ENCODE measurements at places on chromosomes 6 and 20.

- DNase-seq: no peak
Observed at GRCh38 chr20:49682278-49682677, 31.4 kb downstream of the B4GALT5 start.

DNA sequence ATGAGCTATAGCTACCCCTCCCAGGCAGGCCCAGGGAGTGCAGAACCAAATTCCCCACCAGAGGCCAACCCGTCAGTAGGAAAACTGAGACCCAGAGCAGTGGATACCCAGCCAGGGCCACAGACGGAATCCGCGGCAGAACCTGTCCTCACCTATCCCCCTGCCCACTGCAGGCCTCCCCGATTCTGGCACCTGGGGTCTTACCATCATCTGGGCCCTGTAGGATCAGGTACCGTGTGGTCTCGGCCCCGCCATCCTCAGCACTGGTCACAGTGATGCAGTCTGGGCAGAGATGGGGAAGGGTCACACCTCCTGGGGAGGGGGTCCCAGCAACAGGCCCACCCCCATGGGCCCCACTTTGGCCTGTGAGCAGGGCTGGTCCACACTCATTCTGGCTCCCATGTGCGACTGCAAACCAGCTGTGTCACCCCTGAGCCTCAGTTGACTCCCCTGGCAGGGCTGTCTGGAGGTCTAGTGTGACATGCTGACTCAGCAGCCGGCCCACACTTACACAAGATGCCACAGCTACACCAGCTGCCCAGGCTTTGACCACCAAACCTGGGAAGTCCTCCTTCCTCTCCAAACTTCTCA lies 3.8 kb downstream of the ZNF335 start:
- DNase-seq: no peak

DNA sequence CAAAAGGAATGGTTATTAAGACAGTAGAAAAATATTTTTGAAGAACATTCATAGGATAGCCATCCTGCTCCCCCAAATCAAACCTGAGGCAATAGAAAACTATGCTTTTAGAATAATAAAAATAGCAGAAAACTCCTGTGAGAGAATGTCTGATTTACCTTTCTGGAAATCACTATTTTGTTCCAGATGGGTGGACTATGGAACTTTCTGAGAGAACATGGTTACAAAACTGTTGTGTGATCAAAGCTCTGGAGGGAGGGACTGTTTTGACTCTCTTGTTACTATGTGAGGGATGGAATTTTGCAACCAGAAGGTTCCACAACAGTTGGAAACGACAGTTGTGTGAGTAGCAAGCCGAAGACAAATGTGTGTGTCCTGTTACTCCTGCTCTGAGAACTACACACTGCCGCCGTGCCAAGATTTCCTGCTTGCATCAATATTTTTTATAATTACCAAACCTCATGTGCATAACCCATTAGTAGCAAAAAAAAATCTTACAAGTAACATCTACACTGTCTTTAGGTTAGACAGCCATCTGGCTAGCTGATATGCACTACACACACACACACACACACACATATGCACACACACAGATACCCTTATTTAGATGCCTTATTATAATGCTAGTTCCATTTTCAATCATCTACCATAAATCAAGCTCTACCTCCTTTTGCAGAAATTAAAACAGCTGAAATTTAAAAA lies 11.0 kb upstream of the HIVEP1 start:
- no peak for DNase-seq

- DNase-seq: peak; percentile 6
Observed at GRCh38 chr20:23248461-23248882, 102.1 kb upstream of the NXT1 start.

DNA sequence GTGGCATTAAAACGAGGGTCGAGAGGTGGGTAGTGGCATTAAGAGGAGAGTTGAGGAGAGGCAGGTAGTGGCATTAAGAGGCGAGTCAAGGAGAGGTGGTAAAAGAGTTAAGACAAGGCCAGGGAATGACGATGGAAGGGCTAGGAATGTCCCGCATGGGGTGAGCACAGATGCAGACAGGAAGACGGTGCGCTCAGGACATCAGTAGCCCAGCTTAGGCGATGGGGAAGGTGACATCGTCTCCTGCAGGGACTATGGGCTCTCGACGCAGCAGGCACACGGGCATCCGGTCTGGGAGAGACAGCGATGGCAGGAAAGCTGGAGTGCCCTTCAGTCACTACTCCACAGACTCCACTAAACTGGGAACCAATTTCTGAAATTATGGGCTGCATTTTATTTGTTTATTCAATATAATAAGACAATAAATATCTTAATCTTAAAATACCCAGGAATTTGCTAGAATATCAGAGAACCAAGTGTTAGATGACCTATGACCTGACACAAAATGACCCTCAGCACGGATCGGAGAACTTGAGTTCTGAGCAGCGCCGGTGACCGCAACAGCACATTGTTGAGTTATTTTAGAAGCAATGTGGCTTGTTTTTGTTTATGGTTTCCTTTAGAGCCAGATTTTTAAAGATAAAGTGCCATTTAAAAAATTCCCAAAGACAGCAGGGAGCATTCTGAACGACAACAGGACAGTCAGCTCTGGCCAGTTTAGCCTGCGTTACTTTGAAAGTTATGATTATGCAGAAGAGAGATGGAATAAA lies 177.7 kb downstream of the SMOC2 start:
- DNase-seq: no peak

DNA sequence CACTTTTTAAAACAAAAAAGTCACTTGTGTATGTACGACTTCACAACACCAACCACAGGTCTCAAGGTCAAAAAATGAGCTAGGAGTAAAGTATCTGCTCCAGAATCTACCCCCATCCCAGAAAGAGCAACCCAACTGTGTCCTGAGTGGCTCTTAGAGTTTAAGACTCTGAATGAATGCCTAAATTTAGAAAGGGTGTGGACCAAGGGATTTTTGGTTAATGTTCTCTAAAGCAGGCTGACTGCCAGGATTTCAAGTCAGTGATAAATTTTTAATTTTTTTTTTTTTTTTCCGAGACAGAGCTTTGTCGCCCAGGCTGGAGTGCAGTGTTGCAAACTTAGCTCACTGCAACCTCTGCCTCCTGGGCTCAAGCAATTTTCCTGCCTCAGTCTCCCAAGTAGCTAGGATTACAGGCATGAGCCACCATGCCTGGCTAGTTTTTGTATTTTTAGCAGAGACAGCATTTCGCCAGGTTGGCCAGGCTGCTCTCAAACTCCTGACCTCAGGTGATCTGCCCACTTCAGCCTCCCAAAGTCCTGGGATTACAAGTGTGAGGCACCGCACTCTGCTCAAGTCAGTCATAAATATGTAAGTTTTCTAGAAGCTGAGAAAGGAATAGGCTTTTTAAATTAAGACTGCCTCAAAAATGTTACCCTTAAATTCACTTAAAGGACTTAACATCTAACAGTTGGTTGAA lies 20.2 kb downstream of the STAU1 start:
- DNase-seq: no peak

- DNase-seq: no peak
Observed at GRCh38 chr6:6003621-6004366, 2.9 kb downstream of the NRN1 start.

DNA sequence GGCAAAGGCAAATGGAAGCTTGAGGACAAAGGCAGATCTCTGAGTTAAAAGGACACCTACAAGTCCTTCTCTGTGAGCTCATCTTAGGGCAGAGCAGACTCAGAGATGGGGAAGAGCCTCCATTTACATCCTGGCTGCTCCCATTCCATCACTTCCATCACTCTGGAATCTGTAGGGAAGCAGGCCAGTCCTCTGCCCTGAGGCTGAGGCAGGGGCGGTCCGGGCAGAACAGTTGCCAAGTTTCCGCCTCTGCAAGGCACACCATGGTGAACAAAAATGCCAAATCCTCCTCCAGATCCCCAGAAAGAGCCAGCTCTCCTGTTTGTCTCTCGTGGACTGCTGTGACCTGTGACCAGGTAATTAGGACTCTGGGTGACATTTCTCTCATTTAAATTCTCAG lies 209.6 kb upstream of the SSTR4 start:
- DNase-seq: no peak

DNA sequence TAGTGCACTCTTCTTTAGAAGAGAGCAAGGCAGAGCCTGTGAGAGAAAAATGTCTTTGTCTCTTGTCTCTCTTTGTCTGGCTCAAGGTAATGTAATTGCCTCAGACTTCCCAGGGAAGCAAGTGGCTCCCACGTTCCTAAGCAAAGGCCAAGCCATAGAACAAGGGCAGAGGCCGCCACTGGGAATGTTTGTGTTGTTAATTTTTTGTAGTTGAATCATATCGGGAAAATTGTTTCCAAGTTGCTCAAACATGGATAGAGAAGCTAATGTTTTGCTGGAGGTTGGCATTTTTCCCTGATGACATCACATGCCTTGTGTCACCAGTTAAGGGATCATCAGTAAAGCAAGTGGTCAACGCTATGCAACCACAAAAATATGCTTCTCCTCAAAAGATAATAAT lies 211.5 kb upstream of the FOXA2 start:
- DNase-seq: no peak

- DNase-seq: no peak
Observed at GRCh38 chr6:169839029-169839481, 87.6 kb downstream of the ERMARD start.

GRCh38 chr6:84197708-84198107 lies 29.7 kb downstream of the CEP162 start:
- DNase-seq: no peak

DNA sequence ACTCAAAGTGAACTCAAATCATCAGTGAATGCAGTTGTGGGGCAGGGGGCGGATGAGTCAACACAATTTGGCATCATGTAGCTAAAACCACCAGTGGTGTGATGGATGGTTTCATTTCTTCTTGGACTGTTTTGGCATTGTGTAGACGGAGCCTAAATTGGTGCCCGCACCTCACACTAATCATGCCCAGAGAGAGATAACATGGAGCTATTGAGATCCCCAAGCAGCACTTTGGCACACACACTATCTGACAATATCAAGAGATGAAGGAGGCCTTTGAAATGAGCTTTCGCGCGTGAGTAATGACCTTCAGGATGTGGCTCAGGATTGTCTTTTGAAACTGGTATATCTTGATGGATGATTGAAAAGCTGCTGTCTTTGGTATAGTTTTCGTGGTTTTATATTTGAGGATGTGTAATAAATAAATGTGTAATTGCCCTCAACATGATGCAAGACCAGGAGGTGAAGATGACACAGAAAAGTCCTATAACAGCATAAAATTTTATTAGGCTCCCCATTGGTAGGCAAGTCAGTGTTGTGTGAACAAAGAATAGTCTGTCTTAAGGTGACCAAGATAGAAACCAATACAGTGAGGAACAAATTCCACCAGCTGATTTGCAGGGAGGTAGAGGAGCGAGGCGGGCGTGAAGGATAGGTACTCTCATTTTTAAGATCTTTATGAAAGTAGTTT lies 174.2 kb downstream of the TSHZ2 start:
- DNase-seq: no peak

DNA sequence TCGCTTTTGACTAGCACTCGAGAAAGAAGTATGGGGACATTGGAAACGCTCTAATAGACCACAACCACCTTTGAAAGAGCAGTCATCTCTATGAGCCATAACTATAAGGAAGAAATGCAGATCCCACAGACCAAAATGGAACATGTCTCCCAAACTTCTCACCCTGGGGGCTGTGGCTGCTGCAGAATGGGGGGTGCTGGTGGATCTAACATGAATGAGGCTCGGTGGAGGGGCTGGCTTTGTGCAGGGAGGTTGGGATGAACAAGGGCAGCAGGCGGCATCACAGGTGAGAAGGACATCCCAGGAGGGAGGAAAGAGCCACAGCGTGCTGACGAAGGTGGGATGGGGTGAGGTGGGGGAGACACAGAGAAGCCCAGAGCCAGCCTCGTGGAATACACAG lies 10.5 kb upstream of the CCR6 start:
- no peak for DNase-seq

GRCh38 chr20:35312318-35312717 lies 20.1 kb upstream of the FAM83C start:
- no peak for DNase-seq

DNA sequence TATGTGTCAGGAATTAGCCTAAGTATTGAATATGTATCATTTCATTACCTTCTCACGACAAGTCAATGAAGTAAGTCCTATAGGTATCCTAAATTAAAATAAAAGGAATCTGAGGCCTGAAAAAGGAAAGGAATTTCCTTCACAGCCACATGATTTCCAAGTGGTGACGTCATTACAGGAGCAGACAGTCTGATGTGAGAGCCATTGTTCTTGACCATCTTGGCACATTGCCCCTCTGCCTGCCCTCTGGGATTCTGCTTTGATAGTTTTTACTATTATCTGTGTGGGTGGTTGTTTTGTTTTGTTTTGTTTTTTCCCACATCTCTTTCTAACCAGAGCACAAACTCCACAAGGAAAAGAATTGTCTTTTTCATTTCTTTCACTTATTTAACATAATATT lies 219.8 kb upstream of the UFL1 start:
- DNase-seq: no peak
